ENCODE measurements at places on chromosomes 3 and 15.

GRCh38 chr15:55283379-55284147 is 6.0 kb downstream of the RAB27A start:
- no peak for DNase-seq

DNA sequence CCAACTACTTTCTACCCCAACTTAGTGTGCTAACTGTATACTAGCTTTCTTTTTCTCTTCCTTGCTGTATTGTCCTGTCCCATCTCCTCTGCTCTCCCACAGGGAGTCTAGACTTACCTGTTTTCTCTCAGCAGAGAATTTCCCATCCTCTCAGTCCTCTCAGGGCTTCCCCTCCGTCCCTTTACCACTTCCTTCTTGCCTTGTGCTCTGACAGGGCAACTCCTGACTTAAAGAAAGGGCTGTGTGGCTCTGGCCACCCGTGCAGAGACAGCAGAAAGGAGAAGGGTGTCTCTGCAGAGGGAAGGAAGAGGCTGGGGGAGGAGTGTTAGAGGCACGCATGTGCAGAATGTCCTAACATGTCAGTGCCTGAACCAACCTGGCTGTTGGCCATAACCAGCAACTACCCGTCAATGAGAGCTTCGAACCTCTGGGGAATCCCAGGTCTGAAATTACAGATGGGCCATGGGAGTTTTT is at the start of gene GCSAM:
Gene GCSAM (minus strand): TSS at position 274 of the 474 bp plus-strand sequence. CDS start 128 bp downstream, at position 146.
- DNase-seq = no peak

DNA sequence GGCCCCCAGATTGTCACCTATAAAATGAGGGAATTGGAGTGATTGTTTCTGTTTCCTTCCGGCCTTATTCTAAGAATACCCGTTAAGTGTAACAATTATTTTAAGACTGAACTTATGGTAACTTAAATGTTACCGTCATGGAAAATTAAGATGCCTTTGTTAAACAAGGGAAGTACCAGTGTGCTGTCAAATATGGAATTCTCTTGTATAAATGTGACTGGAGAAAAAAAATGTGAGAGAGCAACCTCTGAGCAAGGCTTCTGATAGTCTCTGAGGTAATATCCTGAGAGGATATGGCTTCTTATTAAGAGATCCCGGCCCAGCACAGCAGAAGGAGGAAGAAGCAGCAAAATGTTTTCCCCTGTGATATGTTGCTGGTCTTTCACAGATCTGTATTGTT is 480.7 kb upstream of the ADAMTS9 start:
- DNase-seq = no peak

DNA sequence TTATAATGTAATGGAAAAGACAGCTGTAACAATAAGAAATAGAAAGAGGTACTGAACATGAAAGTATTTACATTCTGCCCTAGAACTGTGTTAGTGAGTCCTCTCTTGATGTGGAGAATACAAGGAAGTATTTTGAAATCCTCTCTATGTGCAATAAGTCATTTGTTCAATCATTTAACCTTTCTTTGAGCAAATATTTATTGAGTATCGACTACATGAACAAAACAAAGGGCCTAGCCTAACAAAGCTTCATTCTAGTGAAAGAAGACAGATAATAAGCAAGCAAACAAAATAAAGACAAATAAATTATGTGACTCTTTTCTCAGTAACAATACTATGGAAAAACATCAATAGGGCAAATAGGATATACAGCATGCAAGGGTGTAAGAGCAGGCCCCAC is 354.9 kb upstream of the ATP11B start:
- DNase-seq = no peak

DNA sequence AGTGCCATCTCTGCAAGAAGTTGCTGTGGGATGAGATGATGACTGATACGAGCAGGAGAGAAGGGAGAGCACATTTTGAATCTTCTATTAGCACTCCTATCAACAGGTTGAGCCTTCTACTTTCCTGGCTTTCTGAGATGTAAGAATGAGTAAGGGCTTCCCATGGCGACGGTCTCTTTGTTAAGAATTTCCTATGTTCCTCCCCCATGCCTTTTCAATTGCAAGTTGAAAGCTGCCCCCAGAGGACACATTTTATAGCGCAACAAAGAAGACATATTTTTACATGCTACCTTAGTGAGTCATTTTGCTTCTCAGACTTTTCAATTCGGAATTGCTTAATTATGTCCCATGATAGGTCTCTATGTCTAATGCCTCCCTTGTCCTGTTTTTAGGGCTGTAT is 71.3 kb upstream of the LRTM1 start:
- DNase-seq = no peak
